ENCODE measurements at places on chromosomes 16 and 17.

DNA sequence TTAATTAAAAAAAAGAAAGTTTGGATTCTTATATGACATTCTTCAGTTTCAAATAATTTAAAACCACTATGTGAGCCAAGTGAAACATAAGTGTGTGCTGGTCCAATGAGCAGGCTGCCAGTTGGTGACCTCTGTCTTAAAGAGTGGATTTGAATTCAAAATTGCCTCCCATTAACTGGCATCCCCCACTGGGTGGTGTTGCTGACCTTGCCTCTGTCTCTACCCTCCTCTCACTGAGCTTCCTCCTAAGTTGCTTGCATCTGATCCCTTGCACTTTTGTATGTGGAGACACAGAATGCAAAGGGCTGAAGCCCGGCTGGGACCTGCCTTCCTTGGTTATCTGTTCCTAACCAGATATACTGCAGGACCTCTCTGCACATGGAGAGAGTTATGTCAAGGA, 160.6 kb downstream of the CYLD start:
- peak; percentile 14 for DNase-seq

- no peak for DNase-seq
These were observed 35.4 kb downstream of the NXPH3 start for GRCh38 chr17:49610883-49611584.

- DNase-seq = no peak
These were observed 240 bp downstream of the WBP2 start for GRCh38 chr17:75854881-75855309.

- DNase-seq = no peak
These were observed 62.6 kb upstream of the SDK2 start for GRCh38 chr17:73706858-73707257.

- no peak for DNase-seq
These were observed 690 bp downstream of the NDE1 start for GRCh38 chr16:15650698-15651171.

DNA sequence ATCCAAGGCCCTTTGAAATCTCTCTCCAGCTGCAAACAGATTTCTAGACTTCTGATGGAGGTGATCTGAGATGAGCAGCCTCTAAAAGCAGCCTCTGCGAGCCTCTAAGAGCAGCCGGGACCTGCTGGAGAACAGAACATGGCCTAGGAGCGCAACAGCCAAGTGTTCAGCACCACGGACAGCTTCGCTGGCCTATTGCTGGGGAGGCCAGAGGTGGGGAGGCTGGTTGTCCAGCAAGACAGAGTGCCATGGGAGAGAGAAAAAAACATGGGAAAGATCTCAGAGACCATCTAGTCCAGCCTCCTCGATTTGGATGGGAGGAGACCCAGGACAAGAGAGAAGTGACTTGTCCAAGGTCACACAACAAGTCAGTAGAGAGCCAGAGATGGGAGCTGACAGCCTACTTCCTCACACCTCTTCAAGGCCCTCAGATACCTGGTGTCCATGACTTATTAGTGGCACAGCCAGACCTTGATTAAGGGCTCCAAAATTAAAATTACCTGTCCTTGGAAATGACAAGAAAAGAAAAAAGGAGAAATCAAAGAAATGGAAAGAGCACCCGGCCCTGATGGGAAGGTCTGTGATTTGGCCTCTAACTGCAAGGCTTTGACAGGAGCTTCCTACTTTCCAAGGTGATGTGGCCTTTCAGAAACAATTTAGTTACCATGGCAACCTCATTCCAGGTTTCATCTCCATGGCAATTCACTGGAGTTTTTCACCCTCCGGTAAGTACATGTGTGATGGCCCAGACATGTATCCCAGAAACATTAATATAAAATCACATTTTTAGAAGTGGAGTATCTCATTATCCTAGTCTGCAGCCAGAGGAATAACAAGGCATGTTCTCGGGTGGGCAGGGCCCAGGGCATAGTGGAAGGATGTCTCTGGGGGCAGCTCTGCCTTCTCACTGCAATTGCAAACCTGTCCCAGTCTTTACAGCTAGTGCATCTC, 14.5 kb downstream of the RPRML start:
- DNase-seq = no peak

- no peak for DNase-seq
These were observed 12.5 kb upstream of the DPEP1 start for GRCh38 chr16:89600956-89601355.

- DNase-seq = no peak
These were observed 33.3 kb downstream of the PECAM1 start for GRCh38 chr17:64357191-64357981.

GRCh38 chr17:4167786-4168185, 24.8 kb downstream of the CYB5D2 start:
- DNase-seq = no peak

GRCh38 chr16:67731071-67731752, 12.1 kb upstream of the GFOD2 start:
- DNase-seq = no peak

DNA sequence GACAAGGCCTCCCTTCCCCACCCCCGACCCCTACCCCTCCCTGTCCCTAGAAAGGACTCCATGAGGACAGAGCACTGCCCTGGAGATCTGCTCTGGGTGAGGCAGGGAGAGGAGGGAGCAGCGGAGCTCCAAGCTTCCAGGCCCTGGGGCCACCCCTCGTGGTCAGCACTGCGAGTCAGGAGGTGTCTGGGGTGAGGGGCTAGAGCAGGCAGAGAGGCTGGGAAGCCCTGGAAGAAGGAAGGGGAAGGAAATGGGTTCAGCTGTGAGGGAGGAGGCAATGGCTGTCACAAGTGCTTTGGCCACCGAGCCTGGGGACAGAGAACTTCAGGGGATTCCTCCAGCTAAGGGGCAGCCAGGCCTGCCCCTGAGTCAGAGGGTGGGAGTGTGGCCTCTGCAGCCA, 28.2 kb upstream of the DNAI2 start:
- DNase-seq = no peak

Data from head of caudate nucleus (tissue), 42 donors.